Effector CD4-positive, alpha-beta T cell (primary cell): ENCODE measurements at places on chromosomes 11 and 22.

- no peak for DNase-seq
Observed at GRCh38 chr11:15965562-15966250, 390.6 kb downstream of the SOX6 start.

GRCh38 chr22:33886696-33887095, 33.6 kb downstream of the LARGE1 start:
- no peak for DNase-seq

DNA sequence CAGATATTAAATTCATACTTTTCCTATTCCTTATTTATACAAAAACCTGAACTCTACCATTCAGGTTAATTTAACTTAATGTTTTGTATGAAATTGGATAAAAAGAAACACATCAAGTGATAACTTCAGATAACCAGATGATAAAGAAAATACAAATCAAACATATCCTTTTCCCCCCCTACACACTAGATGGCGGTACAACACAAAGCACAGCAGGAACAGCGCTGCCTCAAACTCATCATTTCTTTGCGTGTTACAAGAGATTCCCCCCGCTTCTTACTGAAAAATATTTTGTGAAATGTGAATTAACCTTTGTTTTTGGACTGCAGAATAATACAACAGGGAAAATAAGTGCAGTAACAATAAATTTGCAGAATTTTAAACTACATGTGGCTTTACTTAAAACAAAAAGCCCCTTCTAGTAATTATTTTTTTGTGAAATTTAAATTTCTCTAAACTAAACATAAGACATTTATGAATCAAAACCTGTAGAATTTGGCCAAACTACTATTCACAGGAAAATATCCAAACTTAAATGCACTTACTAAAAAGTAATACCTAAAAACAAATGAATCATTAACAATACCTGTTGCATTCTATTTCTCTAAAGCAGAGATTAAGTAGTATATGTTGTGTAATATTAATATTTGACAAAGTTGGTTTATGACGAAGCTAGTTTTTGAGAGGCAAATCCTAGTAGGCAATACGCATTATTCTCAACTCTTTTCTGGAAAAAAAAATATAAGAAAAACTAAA, 74.4 kb downstream of the ARHGAP32 start:
- DNase-seq = peak; percentile 11

DNA sequence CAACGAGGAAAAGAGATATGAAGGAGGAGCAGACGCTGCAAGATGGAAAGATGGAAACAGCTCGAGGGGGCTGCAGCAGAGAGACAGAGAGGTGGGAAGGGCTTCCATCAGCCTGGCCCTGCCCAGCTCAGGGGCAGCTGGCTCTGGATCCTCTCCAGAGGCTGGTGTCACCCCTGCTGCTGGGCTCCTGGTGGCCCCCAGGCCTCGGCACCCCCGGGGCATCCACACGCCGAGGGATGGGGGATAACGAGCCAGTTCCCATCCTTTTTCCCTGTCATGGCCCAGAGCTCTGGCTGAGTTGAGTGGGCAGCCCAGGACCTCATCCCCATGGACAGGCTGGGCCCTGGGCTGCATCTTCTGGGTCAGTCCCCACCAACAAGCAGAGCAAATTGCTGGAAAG, 102.3 kb downstream of the ST3GAL4 start:
- DNase-seq = no peak

DNA sequence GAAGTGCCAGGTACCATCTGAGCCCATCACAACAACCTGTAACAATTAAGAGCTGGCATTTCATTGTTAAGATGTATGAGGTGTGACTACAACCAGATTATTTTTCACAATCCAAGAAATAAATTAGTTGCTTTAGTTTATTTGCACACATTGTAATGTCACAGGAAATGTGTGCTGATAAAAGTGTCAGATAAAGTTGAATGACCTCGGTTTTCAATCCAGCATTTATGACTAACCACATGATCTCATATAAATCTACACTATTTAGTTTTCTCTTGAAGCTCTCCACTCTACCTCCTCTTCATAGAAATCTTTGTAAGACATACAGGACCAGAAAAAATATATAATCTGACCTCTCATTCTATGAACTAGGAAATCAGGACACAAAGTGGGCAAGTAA, 166.2 kb downstream of the PGR start:
- DNase-seq = no peak

DNA sequence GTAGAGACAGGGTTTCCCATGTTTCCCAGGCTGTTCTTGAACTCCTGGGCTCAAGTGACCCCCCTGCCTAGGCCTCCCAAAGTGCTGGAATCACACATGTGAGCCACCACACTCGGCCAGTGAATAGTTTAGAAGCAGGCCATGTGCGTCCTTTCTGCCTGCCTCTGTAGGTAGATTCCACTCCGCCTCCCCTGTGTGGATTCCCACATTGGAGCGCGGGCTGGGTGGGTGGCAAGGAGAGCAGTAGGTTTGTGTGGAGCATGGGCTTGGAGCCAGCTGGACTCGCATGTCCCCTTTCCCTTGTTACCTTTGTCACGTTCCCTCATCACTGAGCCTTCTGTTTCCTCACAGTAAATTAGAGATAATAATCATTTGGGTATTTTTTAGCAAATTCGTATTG, 21.7 kb downstream of the PPFIA1 start:
- no peak for DNase-seq

- DNase-seq = no peak
Observed at GRCh38 chr11:47538741-47539565, 14.0 kb downstream of the CELF1 start.

GRCh38 chr22:41256254-41257253, 15.8 kb upstream of the CHADL start:
- no peak for DNase-seq

DNA sequence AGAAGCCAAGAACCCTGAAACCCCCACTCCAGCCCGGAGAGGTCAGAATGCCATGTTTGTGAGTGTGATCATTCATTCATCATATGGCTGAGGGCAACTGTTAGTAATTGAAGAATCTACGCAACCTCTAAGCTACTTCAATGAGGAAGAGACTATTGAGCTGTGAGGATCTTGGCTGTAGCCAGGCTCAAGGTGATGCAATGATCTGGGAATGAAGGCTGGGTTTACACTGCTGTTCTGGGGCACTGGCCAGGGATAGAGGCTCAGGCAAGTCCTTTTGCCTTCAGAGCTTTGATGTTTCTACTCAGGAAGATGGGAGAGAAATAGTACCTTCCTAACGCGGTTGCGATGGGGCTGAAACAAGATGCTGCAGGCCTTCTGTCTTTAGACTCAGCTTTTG, 12.9 kb downstream of the CRYBB2 start:
- no peak for DNase-seq

DNA sequence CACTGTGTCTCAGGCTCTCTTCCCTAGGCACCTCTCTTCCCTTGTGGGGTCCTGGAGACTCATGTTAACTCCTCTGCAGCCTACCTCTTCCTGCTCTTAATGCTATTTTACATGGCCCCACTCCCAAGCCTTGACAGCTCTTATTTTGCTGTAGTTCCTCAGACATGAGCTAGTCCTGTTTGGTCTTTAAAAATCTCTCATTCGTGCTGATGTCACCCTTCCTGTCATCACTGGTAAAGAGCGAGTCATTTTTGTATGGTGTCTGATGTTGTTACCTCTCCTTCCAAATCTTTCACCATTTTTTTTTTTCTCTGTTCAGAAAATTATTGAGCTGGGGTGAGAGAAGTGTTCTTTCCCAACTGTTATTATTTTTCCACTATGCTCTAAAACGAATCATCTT, 84.8 kb upstream of the ZBED5 start:
- DNase-seq = no peak

DNA sequence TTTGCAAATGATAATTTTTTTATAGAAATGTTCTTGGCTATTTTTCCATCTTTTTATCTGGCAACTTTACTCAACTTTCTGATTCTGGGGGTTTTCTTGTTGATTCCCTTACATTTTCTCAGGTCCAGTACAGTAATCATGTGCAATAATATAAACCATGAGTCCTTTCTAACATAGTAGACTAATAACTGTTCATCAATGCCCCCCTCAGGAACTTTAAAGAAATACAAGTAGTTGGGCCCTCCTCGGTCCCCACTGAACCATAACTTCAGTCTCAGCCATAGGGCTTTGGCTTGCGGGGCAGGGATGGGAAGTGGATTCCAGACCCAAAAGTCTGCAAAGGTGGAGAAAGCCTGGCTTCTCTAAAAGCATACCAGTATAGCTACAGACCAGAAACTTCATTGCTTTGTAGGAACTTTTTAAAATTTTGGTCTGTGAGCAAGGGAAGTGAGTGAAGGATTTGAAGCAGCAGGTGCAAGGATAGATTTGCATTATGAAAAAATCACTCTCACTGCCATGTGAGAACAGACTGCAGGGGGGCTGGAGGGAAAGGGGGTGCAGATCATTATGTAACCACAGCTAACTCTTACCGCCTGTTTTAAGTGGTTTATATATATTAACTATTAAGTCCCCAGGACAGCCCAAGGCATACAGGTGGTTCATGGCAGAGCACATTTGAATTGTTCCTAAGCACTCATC, 10.4 kb upstream of the TUB start:
- no peak for DNase-seq

GRCh38 chr11:117094776-117095175, 3.5 kb downstream of the SIK3 start:
- no peak for DNase-seq

GRCh38 chr11:124749912-124750311, 2.1 kb downstream of the VSIG2 start:
- no peak for DNase-seq

DNA sequence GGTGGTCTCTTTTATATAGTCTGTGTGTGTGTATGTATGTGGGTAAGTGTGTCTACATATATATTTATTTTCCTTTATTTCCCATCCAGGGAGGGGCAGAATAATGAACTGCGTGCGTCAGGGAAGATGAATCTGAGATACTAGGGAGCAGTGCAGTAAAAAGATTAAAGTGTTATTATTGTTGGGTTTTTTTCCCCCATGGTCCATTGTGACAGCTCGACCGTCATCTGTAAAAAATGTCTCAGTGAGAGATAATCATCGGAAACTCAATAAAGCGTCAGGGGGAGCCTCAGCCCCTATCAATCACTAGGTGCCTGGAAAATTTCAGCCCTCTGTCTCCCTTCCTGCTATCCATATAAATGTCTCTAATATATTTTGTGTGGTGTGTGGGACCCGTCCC, 64.6 kb downstream of the CLPB start:
- no peak for DNase-seq

DNA sequence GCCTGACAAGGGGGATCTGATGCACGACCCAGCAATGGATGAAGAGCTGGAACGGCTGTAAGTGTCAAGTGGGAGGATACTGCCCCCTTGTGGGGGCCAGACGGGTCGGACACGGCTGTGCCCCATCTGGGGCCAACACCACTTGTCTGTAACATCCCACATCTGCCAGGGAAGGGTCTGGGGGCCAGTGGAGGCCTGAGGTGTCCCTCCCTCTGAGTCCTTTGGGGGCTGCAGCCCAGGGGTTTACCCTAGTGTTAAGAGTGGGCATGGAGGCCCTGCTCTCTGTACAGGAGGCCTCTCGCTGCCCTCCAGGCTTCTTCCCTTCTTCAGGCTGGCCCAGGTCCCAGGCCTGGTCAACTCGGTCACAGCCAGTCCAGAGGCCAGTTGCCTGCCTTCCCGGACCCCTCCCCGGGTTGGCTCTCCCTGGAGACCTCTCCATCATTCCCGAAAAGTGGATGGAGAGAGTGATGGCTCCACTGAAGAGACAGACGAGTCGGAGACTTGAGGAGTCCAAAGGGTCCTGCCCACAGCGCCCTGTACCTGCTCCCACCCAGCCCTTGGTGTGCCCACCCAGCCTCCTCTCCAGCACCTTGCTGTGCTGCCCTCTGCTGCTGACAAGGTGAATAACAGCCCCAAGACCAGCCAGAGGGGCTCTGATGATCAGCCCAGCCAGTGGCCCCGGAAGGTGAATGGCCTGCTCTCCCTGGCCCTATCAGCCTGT, 15.4 kb downstream of the ARFGAP2 start:
- peak; percentile 41 for DNase-seq

- no peak for DNase-seq
Observed at GRCh38 chr11:73869332-73869949, 7.2 kb downstream of the COA4 start.

DNA sequence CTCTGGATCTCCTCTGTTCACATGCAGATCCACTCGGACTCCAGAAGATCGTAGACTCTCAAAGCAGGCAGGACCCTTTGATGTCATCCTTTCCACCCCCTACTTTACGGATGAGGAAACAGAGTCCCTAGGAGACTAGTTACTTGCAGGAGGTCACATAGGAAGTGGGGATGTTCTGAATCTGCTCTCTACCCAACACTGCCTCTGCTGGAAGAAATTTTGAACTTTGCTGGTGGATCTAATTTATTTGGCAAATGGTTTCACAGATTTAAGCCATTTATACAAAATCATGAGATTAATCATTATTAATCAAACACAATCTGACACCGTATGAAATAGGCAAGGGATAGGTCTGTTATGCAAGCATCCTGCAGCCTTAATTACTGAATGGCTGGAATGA, 55.0 kb upstream of the USP47 start:
- DNase-seq = no peak

DNA sequence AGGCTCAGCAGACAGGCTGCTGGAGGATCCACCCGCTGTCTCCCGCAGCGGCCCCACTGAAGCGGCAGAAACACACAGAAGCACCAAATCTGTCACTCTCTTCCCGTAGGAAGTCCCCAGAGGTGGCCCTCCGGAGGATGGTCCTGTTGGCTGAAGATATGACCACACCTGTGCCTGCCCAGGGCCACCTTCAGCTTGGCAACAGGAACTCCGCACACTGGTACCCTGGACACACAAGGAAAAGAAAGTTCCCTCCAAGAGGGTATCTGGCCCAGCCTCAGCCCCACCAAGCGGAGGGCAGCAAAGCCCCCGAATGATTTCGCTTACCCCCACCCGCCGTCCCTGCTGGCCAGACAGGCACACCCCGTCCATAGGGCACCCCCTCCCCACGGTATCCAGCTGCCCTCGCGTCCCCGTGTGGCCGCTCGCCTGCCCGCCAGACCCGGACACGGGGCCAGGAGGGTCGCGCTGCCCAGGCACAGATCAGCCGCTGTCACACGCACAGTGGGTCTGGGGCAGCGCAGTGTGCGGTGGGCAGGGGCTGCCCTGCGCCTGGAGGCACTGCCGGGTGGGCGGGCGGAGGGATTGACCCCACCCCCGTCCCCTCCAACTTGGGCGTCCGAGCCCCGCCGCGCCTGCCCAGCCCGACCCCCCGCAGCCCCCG, 7.0 kb downstream of the RASSF7 start:
- DNase-seq = no peak

GRCh38 chr11:134481135-134481534, 69.1 kb upstream of the B3GAT1 start:
- DNase-seq = no peak

- peak; percentile 79 for DNase-seq
Observed at GRCh38 chr11:67373648-67374570, 511 bp upstream of the CLCF1 start.

GRCh38 chr11:35783809-35784208, 121.2 kb downstream of the TRIM44 start:
- no peak for DNase-seq

DNA sequence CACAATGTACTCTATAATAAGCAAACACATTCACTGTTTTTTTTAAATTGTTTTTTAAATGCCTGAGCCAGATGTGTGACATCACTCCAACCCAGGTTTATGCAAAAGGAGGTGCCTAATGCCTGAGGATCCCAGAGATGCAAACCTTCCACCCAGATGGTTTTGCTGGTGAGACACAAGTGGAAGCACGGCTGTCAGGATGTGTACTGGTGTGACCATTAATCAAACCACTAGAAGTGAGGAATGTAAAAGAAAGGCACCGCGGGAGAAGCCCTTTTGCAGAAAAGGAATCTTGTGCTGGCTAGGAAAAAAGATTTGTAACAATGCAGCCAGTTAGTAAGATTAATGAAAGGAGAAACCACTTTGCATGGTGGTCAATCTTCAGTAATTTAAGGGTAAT, 407.4 kb downstream of the LARGE1 start:
- no peak for DNase-seq

GRCh38 chr22:20205964-20206708, 55.3 kb upstream of the CCDC188 start:
- DNase-seq = peak; percentile 34
